ENCODE measurements at places on chromosomes 6 and 20. TPM values are rescaled to one million over a fixed set of nuclear protein-coding genes. Genes with fewer than 3 reads are reported as not detected.

- H3K4me1 ChIP-seq, result no peaks in the 10 kb centered on the region
- no peak overlapping the region for H3K27ac ChIP-seq
- no peaks in the 10 kb centered on the region for H3K27me3 ChIP-seq
- no peaks in the 10 kb centered on the region for H3K36me3 ChIP-seq
These were observed 125.0 kb upstream of the GRIK2 start for GRCh38 chr6:101268541-101268940.

- no peaks in the 10 kb centered on the region for H3K36me3 ChIP-seq
- no peak for DNase-seq
- H3K27me3 ChIP-seq, result no peaks in the 10 kb centered on the region
- H3K4me3 ChIP-seq, result no peak overlapping the region
- H3K27ac ChIP-seq, result no peak overlapping the region
- peaks cover 5% of the 10 kb centered on the region for H3K4me1 ChIP-seq
These were observed 14.1 kb upstream of the TENT5A start for GRCh38 chr6:81766482-81767069.

VSTM2L gene
- 34.9 TPM for total RNA-seq

CST2 gene
- total RNA-seq, result not detected
